ENCODE measurements at places on chromosomes 1 and 21.

DNA sequence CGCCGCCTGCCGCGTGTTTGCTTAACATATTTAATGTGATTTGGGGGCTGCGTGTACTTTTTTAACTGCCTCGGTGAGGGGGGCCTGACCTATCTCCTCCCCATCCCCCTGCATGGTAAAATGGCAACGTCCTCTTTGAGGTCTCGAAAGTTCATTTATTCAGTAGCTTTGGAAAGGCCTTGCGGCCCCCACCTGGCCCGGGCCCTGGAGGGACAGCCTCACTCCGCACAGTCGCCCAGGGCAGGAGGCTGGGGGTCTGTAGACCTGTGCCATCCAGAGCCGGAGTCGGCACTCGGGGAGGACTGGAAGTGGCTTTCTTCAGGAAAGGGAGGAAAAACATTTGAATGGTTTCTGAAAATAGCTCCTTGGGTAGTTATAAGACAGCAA, 38.0 kb upstream of the ACTRT2 start:
- DNase-seq = no peak

DNA sequence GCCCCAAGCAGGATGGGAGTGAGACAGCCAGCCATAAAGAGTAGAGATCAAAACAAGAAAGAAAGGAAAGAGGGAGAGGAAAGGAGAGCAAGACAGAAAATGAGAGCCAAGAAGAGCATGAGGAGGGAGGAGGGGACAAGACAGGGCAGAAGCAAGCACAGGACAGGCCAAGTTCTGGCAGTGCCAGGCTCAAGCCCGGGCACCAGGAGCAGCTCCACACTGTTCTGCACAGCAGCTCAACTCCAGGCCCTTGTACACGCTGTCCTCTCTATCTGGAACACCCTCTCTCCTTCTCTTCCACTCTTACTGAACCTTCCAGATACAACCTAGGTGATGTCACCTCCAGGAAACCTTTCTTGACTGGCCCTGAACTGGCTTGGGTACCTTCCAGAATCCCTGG, 11.7 kb downstream of the IFFO2 start:
- DNase-seq = no peak

GRCh38 chr1:95034506-95034905, 38.2 kb downstream of the ALG14 start:
- DNase-seq = no peak

GRCh38 chr1:151616505-151616849, 4.6 kb downstream of the SNX27 start:
- no peak for DNase-seq

DNA sequence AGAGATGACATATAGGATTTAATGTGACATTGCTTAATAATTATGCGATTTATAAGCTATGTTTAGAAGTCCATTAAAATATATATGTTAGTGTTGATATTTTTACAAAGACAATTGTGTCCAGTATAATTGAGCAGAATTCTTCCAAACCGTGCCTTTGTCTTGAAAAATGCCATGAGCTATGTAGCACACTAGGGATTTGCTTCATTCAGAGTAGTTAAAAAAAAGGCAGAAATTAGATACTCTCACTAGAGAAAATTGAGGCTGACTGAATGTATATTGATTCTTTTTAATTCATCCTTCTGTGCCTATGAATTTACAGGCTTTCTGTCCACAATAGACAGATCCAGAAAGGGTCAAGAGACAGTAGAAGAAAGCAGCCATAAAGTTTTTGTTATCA, 429.0 kb downstream of the NEGR1 start:
- no peak for DNase-seq

DNA sequence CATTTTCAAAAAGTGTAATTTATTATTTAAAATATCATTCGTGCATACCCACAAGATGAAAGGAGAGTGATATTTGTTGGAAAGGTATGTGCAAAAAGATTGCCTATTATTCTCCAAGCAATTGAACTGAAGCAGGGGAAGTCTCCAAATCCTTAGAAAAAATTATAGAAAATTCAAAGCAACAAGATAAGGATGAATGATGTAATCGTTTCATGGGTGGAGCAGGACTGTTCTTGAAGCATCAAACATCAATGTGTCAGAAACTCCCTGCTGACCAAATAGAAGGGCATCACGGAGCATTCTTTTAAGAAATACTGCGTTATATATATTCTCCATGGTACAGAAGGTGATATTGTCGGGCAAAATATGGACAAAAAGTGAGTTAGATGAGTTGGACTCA, 87.9 kb upstream of the SPAG17 start:
- no peak for DNase-seq

- DNase-seq = no peak
Measured at GRCh38 chr1:167880580-167881021, 33.3 kb downstream of the ADCY10 start.

GRCh38 chr1:7513081-7513480, 258.0 kb upstream of the VAMP3 start:
- no peak for DNase-seq

DNA sequence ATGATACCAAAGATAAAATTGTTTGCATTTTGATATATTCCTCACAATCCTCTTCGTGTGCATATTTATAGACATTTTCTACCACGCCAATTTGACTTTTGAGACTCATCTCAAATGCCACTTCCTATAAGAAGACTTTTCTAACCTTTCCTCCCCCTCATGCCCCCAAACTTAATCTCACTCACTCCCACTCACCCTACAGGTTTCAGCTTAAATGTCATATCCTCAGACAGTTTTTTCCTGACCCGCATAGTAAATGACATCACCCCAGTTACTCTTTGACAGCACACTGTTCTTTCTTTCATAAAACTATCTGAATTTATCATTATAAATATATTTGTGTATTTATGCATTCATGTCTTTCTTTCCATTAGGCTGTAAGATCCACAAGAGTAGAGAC, 29.6 kb upstream of the RGS8 start:
- DNase-seq = no peak

DNA sequence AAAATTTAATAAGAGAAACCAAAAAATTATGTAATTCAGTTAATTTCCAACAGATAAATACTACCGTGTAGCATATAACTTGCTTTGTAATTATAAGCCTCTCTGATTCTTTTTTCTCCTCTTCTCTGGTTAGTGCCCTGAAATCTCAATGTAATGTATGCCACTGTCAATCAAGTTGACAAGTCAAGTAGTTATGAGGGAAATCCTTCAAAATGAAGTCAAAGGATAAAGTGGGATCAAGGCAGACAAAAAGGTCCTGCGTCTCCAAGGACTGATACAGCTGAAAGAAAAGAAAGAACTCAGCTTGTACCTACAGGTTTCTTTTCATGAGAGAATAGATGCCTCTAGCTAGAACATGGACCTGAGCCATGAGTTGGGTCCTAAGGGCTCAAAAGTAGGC, 19.8 kb downstream of the VPS45 start:
- DNase-seq = no peak

DNA sequence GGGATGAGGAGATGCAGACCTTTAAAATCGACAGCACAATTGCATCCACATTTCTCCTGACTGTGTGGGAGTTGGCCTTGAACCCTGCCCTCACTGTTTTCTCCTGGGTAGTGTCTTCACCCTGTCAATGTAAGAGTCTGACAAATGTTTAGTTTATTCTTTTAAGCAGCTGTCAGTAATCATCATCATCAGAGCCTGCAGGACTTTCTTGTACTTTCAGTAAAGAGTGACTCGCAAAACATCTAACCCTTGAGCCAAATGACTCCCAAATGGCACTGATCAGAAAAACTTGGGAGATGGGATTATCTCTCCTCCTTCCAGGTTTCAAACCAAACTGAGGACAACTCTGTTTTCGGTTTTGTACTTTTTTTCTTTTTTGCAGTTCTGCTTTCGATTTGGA, 460.2 kb downstream of the KIF26B start:
- DNase-seq = no peak

DNA sequence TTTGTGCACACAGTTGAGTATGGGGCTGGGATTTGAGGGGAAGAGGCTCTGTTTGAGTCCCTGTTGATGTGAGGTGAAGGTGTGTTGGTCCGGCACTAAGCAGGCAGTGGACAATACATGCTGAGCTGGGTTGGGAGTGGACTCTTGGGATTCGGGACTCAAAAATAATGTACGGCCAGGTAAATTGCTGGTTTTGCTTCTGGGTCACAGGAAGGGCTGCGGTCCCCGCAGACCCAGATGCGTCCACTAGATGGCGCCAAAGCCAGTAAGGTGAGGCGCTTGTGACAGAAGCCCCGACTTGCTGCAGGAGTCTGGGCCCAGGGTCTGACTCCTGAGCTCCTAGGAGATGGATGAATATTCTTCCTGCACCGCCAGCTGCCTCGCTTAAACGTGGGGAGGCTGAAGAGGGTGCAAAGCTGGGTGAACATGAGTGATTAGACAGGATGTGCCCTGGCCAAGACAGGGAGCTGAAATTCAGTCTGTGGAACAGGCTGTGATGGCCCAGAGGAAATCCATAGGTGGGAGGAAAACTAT, 61.4 kb downstream of the ACBD3 start:
- DNase-seq = peak; percentile 80

GRCh38 chr21:46639489-46640386, 4.3 kb downstream of the PRMT2 start:
- DNase-seq = no peak

GRCh38 chr1:33466159-33466558, 6.3 kb upstream of the ZSCAN20 start:
- no peak for DNase-seq

DNA sequence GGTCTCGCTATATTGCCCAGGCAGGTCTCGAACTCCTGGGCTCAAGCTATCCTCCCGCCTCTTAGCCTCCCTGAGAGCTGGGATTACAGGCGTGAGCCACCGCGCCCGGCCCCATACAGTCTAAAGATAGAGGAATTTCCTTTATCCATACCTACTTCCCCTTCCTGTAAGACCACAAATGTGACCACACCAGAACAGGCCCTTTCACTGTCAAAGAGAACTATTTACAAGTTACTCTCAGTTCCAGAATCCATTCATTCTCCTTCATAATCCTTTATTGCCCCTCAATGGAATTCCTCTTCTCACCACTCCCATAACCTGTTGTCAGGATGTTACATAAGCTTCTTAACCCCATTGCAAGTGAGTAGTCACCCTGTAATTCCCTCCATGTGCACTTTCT, 26.3 kb upstream of the SLC5A9 start:
- no peak for DNase-seq

DNA sequence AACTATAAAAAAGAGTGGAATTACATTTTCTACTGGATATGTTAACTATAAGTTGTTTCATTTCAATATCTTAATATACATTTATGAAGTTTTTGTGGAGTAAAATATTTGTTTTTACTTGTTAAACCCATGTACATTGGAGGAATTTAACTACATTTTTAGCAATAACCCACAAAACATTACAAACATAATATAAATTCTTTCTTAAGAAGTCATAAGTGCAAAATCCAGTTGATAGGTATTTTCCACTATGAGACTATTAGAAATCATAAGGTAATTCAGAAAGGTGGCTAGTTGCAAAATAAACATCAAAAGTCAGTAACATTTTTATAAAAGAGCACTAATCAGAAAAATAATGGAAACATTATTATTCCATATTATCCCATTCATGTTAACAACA, 73.9 kb upstream of the RRP15 start:
- no peak for DNase-seq

DNA sequence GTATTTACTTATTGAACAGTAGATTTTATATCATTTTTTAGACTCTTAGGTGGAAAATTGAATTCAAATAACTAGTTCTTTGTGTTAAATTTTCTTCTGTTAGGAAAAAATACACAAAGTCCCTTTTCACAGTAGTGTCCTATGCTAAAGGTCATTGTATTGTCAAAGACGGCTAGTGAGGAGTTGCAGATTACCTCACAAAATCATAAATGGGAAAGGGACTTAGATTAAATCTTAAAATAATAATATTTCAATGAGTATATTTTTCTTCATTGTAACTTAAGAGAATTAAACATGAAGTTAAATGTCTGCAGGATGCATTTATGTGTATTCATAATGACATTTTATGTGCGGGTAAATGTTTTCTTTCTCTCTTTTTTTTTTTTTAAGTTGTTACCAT, 32.7 kb downstream of the LYPLAL1 start:
- no peak for DNase-seq

- DNase-seq = no peak
Measured at GRCh38 chr1:24745711-24746413, 615 bp downstream of the CLIC4 start.

GRCh38 chr1:21397813-21398188, 42.1 kb upstream of the NBPF3 start:
- DNase-seq = no peak

DNA sequence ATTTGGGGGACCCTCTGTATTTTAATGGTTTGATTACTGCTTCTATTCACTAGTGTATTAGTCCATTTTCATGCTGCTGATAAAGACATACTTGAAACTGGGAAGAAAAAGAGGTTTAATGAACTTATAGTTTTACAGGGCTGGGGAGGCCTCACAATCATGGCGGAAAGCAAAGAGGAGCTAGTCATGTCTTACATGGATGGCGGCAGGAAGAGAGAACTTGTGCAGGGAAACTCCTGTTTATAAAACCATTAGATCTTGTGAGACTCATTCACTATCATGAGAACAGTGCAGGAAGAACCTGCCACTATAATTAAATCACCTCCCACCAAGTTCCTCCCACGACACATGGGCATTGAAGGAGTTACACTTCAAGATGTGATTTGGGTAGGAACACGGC, 464.5 kb upstream of the RGS18 start:
- DNase-seq = no peak

GRCh38 chr1:234562334-234562733, 47.6 kb downstream of the IRF2BP2 start:
- no peak for DNase-seq

- no peak for DNase-seq
Measured at GRCh38 chr1:14165371-14165801, 433.1 kb upstream of the KAZN start.

- no peak for DNase-seq
Measured at GRCh38 chr21:38289705-38290485, 33.1 kb downstream of the KCNJ15 start.

GRCh38 chr1:78913950-78914349, 92.6 kb downstream of the ADGRL4 start:
- no peak for DNase-seq

- DNase-seq = no peak
Measured at GRCh38 chr1:170692866-170693575, 29.1 kb downstream of the PRRX1 start.

DNA sequence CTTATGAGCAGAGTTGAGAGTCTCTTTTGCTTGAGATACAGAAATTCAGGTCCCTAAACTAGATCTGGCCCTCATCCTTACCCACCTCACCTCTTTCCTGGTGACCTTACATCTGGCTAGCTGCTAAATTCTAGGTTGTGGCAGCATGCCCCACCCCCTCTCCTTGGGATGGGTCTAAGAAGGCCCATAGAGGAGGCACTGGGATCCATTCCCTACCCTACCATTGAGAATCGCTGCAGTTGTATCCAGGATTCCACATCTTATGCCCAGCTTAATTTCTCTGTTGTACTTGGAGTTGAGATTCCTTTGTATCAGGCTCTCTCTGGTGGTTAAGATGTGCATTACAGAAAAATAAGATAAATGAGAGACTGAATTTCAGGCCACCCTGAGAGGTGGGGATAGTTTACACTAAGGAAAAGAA, 9.5 kb upstream of the TMEM39B start:
- peak; percentile 43 for DNase-seq

DNA sequence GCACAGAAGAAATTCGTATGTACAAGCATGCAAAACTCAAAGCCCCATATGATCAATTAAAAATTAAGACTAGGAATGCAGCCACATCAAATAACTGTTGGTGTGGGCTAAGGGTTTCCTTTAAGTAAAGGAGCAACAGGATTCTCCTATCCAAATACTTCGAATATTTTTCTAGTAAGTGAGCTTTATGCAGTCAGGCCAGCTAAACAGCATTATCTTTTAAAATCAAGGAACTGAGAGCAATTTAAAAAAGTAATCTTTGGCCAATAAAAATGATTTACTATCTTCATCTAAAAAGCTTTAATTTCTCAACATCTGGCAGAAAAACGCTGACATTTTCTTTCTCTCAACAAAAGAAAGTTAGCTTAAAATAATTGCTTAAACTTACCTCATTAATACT, 19.8 kb downstream of the CNN3 start:
- no peak for DNase-seq

Data from GM10248 (cell line).